ENCODE measurements at places on chromosomes 1 and 21.

- DNase-seq: peak; percentile 47
These were observed 61.7 kb downstream of the CASQ2 start for GRCh38 chr1:115706587-115707425.

GRCh38 chr21:42337830-42338728, 12.7 kb downstream of the TFF2 start:
- peak; percentile 94 for DNase-seq

DNA sequence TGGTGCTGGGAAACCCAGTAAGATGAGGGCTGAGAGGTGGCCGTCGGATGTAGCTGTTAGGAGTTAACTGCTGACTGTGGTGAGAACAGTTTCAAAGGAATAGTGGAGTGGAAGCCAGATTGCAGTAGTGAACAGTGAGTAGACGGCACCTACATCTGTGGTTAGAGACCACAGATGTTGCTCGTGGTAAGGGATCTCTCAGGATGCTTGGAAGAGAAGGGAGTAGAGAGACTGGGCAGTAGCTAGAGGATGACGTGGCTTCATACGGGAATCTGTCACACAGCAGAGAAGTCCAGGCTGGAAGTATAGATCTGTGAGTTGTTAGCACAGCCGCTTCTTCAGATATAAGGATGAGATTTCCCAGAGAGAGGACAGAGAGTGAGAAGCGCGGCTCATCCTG, 7.8 kb upstream of the ARTN start:
- DNase-seq: no peak

DNA sequence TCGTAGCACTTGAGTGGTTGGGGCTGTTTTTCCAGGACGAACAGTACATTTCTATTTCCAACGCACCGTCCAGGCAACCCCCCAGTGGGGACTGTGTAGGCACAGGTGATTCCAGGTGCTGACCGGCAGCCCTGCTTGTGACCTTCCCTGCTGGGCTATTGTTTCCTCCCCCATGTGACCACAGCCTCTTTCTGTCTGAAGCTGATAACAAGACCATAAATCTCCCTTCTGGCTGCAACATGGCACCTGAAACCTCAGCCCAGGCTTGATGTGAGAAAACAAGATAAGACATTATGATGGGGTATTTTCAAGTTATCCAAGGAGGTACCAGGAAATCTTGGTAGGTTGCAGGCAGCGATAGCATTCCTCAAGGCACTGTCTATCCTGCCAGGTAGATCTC, 48.2 kb downstream of the HLX start:
- peak; percentile 67 for DNase-seq

- no peak for DNase-seq
These were observed 660 bp upstream of the PDE4B start for GRCh38 chr1:65791801-65792668.

DNA sequence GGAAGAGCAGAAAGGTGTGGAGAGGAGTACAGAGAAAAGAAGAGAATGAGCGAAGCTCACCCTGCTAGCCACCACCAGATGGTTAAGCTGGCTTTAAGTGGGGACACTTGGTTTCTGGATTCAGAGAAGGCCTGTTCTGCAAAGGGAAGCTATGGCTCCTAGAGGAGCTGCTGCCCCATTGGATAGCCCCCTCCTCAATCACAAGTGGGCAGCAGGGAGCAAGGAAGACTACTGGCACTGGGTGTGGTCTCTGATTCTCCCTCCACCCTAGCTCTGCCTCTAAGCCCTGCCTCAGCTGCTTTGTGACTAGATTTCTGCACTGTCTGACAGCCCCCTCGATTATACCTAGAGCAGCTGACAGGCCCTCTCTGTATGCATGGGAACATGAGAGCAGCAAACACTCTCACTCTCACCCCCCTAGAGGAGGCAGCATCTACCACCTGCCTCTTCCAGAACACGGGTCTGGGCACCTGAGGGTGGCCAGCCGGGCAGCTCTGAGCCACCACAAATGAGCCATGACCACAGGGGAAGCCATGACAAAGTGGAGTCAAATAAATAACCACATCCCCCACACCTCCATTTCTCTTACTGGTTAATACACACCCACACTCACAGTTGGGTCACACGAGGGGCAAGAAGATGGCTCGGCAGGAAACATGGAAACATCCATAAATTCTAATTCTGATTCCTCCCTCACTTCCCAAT, 13.6 kb downstream of the PLEKHA6 start:
- DNase-seq: no peak

GRCh38 chr1:40651138-40651857, 14.2 kb downstream of the RIMS3 start:
- no peak for DNase-seq

- peak; percentile 17 for DNase-seq
These were observed 30.7 kb downstream of the TNFRSF1B start for GRCh38 chr1:12197483-12197880.

GRCh38 chr1:163471779-163472650, 150.3 kb downstream of the NUF2 start:
- DNase-seq: peak; percentile 94

- DNase-seq: no peak
These were observed 15.1 kb downstream of the INAVA start for GRCh38 chr1:200909757-200910239.

DNA sequence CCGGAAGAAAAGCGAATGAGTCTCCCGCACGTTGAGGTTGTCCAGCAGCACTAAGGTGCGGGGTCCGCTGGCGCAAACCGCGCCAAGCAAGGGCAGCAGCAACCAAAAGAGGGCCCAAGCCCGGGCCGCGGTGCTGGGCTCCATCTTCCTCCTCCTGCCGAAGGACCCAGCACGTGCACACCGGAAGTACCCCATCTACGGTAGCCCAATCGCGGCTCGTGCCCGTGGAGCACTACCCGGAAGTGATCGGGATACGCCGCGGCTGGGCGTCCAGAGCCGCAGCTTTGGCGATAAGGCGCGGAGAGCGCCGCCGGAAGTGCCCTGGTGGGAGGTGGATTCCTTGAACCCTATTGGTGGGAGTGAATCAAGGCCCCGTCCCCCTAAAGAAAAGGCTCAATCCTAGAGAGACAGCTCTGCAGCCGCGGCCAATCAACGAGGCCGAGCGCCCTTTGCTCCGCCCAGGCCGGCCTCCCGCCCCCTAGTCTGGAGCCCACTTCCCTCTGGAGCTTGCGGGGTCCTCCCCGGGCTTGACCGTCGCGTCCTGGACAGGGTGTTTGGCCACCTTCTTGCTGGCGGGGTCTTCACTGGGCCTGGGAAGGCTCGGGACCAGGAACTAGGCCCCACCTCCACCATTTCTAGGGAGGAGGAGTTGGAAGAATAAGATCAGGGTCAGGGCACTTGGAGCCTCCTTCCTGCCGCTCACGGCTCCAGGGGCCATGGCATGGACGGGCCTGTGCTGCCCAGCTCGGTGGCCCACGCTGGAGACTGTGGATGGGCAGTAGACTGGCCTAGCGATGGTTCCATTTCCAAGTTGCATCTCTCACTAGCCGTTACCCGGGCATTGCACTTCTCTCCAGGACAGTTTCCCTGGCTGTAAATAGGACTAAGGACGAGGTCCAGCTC, at the start of gene DDOST:
TSS of gene DDOST (minus strand) at position 163 of the 903 bp plus-strand sequence. CDS start at position 144, 19 bp downstream.
- DNase-seq: peak; percentile 100

DNA sequence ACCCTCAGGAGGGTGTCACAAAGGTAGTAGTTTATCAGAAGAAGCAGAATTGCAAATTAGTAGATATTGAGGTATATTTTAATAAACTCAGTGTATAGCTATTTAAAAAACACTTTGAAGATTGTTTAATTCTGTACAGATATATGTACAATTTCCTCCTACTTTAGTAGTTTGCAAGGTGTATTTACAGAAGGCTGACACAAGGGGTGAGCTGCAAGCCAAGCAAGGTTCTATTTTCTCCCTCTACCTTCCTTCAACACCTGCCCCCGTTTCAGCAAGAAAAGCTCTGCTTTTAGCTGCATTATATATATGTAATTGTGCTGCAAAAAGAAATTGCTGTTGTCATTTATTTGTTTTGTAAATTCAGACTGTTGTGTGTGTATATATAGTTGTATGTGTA, 674.2 kb upstream of the PKN2 start:
- no peak for DNase-seq

- no peak for DNase-seq
These were observed 1.4 kb downstream of the PMF1 start for GRCh38 chr1:156214024-156214748.

DNA sequence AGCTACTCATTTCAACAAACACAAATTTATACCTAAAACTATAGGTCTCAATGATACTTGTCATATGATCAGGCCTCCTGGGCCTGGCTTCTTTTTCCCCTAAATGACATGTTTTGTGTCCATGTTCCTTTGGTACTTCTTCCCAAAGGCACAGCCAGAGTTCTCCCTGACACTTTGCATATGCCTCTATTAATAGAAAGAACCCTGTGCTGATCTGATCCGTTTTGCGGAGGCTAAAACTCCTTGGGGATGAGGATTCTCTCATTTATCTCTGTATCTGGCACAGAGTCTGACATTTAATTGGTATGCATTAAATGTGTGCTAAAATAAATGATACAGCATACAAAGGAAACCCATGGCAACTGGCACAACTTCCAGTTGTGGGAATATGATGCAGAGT, 11.5 kb downstream of the ATPAF1 start:
- DNase-seq: no peak

GRCh38 chr1:198575798-198576641, 35.5 kb upstream of the ATP6V1G3 start:
- DNase-seq: no peak

GRCh38 chr1:180849031-180849775, 63.5 kb upstream of the KIAA1614 start:
- DNase-seq: peak; percentile 29

DNA sequence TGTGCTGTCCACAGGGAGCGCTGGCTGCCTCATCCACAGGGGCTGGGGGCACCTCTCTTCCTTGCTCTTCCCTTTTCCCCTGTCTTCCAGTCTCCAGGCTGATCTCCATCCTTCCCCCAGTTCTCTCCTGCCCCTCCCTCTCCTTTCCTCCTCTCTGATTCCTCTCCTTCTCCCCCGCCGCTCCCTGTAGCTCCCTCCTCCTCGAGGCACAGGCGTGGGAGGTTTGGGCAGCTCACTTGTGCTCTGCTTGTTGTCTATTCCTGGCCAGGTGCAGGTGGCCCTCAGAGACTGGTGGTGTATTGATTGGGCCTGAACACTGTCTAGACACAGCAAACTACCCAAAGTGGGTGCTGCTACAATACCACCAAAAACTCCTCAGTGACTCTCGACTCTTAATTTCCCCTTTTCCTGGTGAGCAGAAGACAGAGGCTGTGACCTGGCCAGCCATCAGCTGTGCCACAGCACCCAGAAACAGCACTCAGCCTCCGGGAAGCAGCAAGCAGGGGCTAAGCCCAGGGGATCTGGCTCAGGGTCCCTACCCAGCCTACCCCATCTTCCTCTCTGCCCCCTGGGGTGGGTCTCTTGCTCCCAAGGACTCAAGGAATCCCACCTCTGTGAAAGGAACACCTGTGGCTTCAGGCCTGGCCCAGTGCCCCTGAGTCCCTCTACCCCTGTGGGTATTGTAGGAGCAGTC, 93.3 kb downstream of the DDX20 start:
- peak; percentile 13 for DNase-seq

DNA sequence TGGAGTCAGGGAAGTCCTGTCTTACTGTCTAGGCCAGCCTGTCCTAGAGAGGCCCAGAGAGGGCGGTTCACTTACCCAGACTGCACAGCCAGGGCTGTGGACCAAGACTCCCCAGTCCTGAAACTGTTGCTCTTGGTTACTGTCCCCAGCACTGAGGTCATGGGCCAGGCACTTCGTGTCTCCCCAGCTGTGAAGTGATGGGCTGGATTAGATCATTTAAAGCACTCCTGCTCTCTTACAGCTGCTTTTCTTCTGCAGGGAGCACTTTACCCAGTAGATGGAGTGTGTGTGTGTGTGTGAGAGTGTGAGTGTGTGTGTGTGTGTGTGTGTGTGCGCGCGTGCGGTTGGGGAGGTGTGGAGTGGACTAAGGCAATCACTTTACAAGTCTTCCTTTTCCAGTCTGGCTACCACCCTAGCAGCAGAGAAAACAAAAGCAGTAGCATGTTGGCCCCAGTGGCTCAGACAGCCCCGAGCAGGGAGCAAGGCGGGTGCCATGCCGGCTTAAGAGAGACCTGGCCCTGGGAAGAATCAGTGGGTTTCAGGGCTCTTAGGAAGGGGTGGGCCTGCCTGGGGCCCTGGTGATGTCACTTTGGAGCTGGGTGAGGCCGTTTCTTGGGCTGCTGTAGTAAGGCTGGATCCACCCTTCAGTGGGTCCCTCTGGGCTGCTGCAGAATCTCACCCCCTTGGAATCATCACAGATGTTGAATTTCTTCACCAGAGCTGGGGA, 2.4 kb downstream of the SPSB1 start:
- peak; percentile 84 for DNase-seq

GRCh38 chr1:155466996-155467395, 95.6 kb downstream of the ASH1L start:
- DNase-seq: no peak

DNA sequence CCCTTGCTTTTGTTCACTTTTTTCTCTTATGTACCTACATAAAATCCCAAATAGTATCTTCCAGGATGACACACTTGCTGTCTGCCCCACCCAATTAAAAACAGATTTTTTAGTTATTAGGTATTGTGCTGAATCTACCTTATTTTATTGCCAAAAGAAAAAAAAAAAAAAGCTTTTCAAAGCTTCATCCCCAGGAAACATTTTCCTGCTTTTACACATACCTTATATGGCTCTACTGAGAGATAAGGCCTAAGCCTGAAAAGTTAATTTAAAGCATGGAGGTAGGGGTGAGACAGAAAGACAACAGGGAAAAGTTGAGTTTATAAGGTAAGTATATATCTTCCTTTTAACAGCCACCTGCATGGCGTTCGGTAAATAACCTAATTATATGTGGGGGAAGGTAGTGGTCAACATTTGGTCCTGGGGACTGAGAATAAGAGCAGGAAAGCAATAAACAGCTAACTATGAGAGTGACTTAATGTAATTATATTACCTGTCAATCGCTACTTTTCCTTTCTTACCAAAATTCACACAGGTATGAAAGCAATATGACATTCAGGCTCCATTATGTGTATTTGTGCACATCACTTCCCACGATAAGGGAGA, 54.6 kb upstream of the BOLA1 start:
- no peak for DNase-seq

DNA sequence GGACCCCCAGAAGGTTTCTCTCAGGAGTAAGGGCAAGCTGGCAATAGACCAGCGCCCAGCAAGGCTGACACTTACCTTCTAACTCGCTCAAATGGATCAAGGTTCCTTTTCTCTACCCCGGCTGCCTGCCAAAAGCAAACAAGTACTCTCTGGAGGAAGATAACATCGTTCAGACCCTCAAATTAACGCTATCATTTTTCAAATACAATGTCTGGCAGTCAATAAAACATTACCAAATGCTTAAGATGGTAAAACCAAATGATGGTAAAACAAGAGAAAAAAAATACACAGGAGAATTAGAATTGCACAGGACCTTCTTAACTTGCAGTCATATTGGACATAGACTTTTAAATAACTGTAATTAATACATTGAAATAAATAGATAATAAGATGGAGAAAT, 148.1 kb downstream of the SPATA46 start:
- no peak for DNase-seq

GRCh38 chr1:4586611-4587160, 67.7 kb upstream of the AJAP1 start:
- no peak for DNase-seq

GRCh38 chr1:6456800-6457466, 9.0 kb downstream of the TNFRSF25 start:
- DNase-seq: no peak
